ENCODE measurements at places on chromosomes 6 and 20.
A peak's percentile ranks its signal among the peaks of the same experiment; 100 is the strongest.

DNA sequence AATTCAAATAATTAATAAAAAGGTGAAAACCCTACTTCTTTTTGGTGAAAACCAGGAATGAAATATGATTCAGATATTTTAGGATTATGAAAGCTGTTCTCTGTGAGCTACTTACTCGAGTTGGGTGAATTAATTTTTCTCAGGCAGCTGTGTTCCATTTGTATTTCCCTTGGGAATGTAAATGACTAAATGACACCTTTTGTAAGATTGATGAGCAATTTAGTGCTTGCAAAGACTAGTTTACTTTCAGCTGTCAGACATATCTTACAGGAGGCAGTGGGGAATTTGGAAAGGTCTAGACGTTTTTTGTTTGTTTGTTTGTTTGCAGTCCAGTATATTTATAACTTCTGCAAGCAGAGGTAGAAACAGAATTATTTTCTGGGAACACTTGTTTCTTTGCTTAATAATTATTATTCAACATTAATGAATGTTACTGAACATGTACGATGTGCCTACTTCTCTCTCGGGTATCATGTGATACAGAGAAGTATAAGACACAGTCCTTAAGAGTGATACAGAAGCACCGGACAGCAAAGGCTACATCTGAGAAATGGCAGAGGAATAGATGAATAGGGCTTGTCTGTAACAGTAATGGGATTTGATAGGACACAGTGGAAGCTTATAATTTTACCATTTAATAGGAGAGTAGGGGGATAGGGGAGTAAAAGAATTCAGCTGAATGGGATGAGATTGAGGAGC, 91.3 kb downstream of the AKAP7 start:
- DNase-seq = no peak

- no peak for DNase-seq
Observed at GRCh38 chr6:126905917-126906316, 212.6 kb upstream of the RSPO3 start.

DNA sequence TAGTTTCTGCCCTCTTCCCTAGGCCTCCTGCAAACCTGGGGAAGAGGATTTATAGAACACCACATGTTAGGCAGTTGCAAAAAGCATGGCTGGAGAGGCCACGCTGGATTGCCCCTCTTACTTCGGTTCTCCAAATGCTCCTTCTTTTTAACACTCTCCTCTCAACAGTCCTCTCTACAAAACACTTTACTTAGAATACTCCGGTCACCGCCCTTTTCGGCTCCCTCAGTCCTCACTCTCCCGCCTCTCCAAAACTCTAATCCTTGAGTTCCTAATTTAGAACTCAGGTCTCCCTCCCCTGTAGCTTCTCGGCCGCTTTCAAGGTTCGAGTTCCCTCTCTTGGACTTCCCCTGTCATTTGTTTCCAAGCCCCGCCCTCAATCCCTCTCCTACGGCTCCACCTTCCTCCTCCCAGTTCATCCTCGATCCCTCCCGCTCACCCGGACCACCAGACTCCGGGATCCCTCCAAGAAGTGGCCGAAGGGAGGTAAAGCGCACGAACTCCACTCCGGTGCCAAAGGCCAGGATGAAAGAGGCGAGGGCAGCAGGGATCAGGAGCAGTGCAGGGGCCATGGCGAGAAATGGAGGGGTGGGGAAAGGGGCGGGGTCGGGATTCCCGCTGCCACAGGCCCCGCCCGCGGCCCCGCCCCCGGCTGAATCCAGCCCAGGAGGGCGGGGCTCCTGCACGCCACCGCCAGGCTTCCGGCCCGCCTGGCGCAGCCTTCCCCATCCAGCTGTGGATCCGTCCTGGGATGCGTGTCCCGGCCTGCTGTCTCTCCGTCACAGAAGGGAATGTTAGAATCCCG, at the start of gene NRM:
NRM (minus strand) TSS at position 582 of the 805 bp plus-strand sequence; CDS start at position 572, 10 bp downstream.
- peak; percentile 59 for DNase-seq

- DNase-seq = no peak
Observed at GRCh38 chr20:8187740-8188139, 55.7 kb downstream of the PLCB1 start.

DNA sequence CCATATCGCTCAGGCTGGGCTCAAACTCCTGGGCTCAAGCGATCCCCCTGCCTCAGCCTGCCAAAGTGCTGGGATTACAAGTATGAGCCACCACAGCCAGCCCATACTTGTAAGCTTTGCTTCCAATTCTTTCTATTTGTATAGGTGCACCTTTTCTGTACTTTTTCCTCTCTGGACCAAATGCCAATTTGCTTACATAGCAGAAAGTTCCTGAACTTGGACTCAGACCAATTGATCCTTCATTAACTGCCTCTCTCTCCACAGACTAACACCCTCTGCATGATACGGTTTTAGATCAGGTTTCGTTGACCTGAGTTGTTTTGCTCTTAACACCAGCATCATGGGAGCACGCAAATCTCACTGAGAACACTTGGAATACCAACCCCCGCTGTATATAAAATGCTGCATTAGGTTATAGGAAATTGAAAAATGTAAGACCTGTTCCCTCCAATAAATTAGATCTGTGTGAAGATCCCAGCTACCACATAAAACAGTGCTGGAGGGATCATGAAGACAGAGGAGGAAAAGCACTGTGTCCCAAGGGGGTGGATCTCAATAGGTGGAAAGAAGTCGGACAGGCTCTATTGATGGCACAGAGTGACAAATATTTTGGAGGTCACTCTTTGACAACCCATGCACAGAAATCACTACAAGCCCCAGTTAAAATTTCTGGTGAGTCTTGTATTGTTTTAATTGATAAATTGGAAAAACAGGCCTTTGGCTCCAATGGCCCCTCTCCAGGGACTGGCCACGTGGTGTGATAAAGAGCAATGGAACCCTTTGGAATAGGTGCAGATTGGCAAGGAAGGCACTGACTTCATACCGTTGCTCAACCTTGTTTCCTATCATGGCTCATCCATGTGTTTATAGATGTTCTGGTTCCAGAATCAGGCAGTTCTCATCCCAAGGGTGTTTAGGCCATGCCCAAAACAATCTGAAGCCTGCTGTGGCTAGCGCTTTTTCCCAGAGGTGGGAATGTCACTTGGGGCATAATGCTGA, 51.2 kb downstream of the ISM1 start:
- DNase-seq = no peak

- no peak for DNase-seq
Observed at GRCh38 chr6:166221040-166221439, 53.4 kb upstream of the TBXT start.

DNA sequence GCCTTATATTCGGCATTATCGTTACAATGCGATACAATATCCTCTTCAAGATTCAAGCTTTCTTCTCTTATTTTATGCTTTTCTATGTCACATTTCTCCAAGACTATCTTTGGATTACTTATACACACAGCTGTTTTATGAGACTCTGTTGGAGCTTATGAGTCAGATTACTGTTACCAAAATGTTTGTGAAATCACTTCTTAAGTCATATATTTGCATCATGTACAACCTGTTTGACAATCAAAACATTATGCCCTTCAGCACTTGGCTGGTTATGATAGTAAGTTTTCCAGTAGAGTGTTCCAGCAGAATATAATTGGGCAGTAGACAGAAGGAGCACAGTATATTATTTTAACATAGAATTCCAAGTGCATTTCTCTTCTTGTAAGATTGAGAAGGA, 35.2 kb downstream of the BMP6 start:
- no peak for DNase-seq

DNA sequence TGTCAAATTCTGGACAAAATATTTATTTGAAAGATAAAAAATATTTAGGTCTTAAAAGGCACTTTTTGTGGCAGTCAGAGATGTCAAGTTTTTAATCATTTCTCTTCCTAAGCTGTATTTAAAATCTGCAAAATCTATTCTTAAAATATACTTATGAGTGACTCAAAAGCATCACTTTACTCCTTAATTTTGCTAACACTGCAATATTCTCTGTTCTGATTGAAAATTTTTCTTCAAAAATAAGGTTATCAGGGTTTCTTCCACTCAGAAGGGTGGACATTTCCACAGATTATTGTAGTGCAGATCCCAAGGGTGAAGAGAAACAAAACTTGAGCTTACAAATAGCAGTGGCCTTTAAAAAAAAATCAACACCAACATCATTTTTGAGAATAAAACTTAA, 27.5 kb downstream of the PLEKHG1 start:
- DNase-seq = no peak

DNA sequence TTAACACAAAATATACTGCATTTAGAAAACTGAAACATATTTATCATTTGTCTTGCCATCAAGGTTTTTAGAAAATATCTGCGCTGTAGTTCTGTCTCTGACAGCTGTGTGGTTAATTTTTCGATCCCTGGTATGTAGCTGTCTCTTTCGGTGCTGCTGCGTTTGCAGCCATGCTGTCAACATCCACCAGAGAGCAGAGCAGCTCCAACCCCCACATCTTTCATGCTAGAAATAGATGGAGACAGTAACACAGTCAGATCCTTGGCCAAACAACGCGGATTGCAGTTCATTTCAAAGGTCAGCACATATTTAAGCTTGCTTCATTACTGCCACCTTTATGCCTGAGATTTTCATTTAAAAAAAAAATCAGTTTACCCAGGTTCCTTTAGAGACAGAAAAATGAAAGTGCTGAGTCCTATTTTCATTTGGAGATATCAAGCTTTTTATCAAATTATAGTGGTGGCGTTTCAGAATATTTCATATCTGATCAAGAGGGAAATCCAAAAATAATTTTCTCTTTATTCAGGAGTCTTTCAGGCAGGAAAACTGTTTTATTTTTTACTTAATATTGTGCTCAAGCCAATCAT, 157.7 kb upstream of the MMS22L start:
- peak; percentile 24 for DNase-seq

DNA sequence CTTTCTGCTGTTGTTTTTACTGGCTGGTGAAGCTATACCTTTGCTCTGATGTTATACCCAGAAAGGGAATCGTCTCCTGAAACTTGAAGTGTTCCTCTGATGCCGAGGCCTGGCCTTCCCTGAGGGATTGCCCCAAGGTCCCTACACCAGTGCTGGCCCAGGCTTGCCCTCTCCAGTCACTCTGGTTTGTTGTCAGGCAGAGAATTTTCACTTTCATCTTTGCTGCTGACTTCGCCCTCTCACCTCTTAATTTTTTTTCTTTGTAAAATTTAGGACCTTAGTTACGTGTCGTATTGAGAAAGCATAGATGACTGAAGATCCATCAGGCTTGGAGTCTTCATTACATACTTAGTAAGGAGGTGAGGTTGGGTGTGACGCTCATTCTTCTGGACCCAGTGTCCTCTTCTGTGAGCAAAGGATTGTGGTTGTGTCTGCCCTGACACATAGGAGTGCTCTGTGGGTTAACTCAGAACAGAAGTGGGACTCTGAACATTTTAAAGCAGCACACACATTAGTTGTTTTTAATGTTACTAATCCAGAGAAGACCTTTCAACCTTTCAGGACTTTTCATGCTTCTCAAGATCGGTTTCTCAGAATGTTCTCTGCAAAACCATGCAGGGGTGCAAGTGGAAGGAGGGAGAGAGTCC, 45.4 kb downstream of the TULP4 start:
- DNase-seq = no peak

DNA sequence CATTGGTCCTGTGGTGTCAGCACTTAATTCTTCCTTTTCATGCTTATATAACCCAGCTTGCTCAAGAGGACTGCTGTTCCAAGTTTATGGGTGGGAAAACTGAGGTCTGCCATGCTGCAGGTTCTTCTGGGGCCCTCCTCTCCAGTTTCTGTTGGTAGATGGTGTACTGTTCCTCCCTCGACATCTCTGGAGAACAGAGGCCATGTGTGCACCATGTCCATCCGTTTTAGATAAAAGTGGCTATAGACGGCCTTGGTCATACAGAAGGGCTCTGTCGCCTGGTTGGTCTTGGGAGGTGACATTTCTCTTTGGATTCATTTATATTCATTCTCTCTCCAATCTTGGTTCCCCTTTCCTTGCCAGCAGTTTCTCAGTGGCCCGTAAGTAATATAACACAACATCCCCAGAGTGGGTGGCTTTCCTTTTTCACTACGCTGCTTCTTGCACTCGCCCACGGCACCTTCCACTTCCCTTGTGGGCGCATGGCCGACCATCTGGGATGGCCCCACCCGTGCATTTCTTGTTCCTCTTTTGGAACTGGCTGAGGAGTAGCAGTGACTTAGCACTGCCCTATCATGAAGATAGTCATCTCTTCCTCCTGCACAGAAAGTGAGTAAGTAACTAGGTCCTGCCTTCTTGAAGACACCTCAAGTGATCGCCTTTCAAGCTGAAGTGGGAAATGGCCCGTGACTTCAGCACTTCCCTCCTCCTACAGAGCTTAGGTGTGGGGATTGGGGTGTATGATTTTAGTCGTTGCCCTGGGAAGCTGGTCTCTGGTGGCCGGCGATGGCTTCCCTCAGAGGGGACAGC, 94.2 kb downstream of the RREB1 start:
- DNase-seq = no peak

DNA sequence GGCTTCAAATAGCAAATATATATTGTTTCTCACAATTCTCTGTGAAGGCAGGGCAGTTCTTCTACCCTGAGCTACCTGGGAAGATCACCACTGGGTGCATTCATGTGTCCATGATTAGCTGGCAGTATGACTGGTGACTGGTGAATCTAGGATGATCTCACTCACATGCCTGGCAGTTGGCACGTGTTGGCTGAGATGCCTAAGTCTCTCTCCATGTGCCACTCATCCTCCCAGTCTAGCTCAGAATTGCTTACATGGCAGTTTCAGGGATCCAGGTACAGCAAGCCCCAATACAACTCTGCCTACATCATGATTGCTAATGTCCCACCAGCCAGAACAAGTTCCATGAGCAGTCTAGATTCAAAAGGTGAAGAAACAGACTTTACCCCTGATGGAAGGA, 346.8 kb upstream of the CNR1 start:
- no peak for DNase-seq

- no peak for DNase-seq
Observed at GRCh38 chr6:100458841-100459591, 5.7 kb downstream of the SIM1 start.

GRCh38 chr6:163422550-163422949, 8.0 kb downstream of the QKI start:
- DNase-seq = no peak

- no peak for DNase-seq
Observed at GRCh38 chr6:26240157-26241032, 124.6 kb upstream of the BTN3A2 start.

GRCh38 chr6:158768436-158768835, 50.7 kb downstream of the EZR start:
- DNase-seq = no peak

- DNase-seq = no peak
Observed at GRCh38 chr20:50107086-50107660, 5.8 kb downstream of the UBE2V1 start.

GRCh38 chr6:149834513-149835481, 29.4 kb downstream of the LRP11 start:
- DNase-seq = no peak

GRCh38 chr6:13500915-13501314, 13.5 kb upstream of the GFOD1 start:
- DNase-seq = no peak
